ENCODE measurements at places on chromosomes 3 and 15.

GRCh38 chr15:90261811-90262210 is 3.7 kb upstream of the NGRN start:
- no peak for DNase-seq

- no peak for DNase-seq
Observed at GRCh38 chr15:89614164-89614563, 38.9 kb downstream of the TICRR start.

- no peak for DNase-seq
Observed at GRCh38 chr3:64444490-64445108, 219.3 kb upstream of the PRICKLE2 start.

- DNase-seq: no peak
Observed at GRCh38 chr3:142861926-142862325, 27.0 kb downstream of the PCOLCE2 start.

- DNase-seq: no peak
Observed at GRCh38 chr15:25679492-25679891, 183.6 kb downstream of the ATP10A start.

- peak; percentile 74 for DNase-seq
Observed at GRCh38 chr15:63487076-63487757, 17.2 kb upstream of the USP3 start.

DNA sequence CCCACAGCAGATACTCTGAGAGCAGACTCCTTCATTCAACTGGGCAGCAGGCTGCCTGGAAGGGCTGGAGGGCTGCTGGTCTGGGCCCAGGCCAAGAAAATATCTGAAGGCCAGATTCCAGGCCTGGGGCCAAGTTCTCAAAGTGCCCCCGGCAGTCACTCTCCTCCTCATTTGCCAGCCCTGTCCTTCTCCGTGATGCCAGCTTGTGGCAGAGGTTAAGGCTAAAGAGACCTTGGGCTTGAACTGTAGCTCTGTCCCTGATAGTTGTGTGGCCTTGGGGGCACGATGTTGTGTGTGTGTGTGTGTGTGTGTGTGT is 39.0 kb downstream of the FAM3D start:
- no peak for DNase-seq

DNA sequence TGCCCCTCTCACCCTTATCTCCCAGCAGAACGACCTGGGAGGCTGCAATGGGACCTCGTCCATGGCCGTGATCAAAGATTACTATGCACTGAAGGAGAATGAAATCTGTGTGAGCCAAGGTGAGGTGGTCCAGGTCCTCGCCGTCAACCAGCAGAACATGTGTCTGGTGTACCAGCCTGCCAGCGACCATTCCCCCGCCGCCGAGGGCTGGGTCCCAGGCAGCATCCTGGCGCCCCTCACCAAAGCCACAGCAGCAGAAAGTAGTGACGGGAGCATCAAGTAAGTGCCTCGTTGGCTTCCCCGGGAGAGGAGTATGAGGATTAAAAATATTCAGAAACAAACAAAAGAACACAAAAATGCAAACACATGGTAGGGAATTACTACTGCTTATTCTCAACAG is 55.9 kb upstream of the UMPS start:
- DNase-seq: no peak

GRCh38 chr3:19074257-19074900 is 73.9 kb upstream of the KCNH8 start:
- DNase-seq: no peak

GRCh38 chr3:102449341-102449740 is 14.5 kb downstream of the ZPLD1 start:
- no peak for DNase-seq

DNA sequence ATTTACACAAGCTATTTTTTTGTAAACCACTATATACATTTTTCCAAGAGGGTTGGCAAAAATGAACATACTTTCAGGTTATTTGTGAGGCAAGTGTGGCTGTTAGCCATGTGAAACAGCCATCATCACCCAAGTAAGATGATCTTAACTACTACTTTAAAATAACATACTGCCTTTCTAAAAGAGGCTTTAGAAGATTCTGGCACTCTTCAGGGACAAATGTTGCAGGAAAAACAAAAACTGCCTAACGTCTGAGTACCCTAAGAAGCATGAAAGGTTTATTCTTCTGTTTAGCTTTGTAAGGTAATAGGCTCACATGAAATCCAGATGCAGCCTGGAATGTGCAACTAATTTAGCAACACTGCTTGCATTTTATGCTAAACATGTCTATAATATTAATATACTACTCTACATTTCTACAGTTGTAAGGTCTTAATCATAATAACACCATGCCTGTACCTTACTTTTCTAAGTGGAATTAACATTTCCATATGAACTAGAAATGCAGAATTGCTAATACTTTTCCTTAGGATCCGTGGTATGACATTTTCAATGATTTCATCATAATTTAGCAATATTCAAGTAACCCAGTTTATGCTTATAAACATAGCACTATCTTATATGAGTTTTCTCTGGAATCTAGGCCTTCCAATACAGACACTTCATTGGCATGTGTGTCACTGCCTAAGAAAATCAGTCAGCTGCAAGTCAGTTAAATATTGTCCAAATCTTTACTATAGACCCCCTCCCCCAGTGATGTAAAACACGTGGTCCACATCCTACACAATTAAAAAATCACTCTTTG is 4.5 kb upstream of the LSAMP start:
- DNase-seq: no peak

GRCh38 chr3:175913286-175913685 is 1054.2 kb downstream of the NAALADL2 start:
- DNase-seq: no peak

- no peak for DNase-seq
Observed at GRCh38 chr3:44076221-44076829, 165.4 kb upstream of the TOPAZ1 start.

GRCh38 chr15:81776976-81777375 is 268.8 kb downstream of the MEX3B start:
- no peak for DNase-seq

DNA sequence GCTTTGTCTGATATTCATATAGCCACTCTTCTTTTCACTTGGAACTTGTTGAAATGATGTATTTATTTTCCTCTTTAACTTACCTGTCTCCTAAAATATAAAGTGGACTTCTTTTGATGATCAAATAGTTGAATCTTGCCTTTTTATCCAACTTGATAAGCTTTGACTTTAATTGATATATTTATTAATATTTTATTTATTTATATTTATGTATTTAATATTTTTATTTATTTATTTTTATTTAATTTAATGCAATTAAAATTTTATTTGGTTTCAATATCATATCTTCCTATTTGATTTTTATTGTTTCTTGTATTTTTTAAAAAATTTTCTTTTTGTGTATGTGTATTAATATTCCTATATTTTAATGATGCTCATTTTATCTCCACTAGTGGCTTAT is 555.1 kb upstream of the EPHA6 start:
- no peak for DNase-seq

DNA sequence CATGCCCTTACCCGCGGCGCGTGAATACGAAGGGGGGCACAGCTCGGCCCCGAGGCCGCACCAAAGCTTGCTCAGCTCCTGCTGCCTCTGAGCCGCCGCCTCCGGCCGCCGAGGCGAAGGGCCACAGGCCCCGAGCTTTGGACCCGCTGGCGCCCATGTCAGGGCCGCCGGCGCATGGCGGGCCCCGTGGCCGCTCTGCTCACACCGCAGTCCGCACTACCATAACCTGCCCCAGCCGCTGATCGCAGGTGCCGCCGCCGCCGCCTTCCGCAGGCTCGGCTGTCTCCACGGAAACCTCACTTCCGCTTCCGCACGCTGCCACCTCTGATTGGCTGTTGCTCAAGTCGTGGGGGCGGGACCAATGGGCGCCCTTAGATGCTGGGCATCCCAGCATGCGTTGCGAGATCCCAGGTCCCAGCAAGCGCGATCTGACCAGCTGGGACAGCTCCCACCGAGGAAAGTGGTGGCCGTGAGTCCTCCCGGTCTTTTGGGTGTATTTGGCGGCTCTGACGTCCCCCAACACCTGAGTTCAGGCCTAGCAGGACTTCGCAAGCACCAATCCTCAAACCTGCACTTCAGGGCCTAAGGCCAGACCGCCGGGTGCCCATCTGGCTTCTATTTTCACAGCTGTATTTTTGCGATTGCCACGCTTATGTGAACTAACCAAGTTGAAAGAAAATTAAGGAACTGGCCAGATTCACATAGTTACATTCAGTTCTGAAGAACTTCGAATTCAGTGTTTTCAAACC is at the start of gene TUSC2:
TSS of gene TUSC2 (minus strand) at position 281 of the 749 bp plus-strand sequence. CDS start at position 157, 124 bp downstream.
- peak; percentile 83 for DNase-seq

DNA sequence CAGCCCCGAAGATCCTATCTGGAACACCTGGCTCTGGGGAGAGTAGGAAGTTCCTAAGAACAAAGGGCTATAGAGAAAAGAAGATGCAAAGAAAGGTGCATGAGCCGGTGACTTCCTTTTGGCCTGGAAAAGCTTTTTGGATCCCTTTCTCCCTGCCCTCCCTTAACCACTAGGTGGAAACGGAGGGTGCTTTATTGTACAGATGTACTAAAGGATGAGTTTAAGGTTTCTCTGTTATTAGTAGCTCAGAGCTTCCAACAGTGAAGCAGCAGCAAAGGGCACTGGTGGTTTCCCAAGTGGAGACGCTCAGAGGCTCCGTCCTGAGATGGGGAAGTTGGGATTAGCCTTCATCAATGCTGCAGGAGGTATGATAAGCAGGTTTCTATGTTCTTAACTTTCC is 5.9 kb upstream of the ADGRG7 start:
- DNase-seq: no peak

GRCh38 chr3:37918627-37919026 is 56.9 kb downstream of the CTDSPL start:
- DNase-seq: no peak

GRCh38 chr3:164679245-164679644 is 399.1 kb downstream of the SI start:
- no peak for DNase-seq

DNA sequence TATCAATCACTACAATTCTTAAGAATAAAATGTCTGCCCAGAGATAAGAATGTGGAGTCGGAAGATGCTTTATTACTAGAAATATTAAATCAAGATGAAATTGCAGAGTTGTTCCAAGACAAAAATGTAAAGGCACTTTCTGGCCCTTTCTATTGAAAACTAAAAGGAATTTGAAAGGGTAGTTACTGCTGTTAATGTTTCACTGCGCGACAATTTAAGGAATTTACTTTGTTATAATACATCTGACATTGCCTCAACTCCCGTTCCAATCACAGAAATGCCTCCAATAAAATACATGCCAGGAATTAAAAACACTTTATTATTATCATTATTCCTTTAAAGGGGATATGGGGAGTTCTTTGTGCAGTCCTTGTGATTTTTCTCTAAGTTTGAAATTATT is 26.4 kb downstream of the RSL24D1 start:
- DNase-seq: no peak

DNA sequence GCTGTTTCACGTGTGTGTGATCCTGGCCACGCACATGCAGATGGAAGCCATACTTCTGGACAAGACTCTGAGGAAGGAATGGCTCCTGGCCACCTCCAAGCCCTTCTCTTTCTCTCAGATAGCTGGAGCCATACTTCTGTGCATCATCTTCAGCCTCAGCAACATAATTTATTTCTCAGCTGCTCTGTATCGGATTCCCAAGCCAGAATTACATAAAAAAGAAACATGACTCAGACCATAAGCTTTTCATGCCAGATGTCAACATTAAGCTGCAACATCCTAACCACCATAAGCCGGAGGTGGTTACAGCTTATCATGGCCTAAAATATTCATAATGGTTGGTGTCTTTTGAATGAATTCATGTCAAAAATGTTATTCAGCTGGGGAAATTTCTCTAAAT is 10.6 kb upstream of the KIF23 start:
- no peak for DNase-seq

DNA sequence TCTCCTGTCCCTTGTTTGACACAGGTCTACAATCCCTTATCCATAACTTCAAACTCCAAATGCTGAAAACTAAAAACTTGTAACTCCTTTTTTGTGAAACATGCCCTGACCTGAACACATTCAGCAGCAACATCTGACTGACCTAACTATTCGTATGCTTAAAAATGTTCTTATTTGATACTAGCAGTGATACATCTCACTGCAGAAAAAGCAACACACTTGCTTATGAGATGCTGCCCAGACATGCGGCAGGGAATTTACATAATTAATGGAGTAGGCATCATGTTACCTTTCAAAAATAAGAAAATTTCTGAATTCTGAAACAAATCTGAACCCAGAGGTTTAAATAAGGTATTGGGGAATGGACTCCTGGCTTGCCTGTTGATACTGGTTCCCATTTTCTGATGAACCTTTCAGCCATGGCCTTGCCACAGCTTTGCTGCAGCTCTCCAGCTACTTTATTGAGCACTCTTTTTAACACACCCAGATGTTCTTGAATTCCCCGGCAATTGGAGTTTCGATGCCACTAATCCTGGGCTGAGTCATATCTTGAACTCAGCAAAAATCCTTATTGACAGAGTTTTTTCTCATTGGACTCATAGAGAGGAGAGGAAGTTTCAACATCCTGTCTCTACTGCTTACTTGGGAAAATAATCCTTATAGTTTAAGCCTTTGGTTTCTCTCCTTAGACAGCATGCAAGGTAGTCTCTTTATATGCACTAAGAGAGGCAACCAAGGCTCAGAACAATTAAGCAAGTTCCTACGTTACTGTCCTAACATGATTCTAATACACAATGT is 296.6 kb upstream of the LMCD1 start:
- DNase-seq: no peak

DNA sequence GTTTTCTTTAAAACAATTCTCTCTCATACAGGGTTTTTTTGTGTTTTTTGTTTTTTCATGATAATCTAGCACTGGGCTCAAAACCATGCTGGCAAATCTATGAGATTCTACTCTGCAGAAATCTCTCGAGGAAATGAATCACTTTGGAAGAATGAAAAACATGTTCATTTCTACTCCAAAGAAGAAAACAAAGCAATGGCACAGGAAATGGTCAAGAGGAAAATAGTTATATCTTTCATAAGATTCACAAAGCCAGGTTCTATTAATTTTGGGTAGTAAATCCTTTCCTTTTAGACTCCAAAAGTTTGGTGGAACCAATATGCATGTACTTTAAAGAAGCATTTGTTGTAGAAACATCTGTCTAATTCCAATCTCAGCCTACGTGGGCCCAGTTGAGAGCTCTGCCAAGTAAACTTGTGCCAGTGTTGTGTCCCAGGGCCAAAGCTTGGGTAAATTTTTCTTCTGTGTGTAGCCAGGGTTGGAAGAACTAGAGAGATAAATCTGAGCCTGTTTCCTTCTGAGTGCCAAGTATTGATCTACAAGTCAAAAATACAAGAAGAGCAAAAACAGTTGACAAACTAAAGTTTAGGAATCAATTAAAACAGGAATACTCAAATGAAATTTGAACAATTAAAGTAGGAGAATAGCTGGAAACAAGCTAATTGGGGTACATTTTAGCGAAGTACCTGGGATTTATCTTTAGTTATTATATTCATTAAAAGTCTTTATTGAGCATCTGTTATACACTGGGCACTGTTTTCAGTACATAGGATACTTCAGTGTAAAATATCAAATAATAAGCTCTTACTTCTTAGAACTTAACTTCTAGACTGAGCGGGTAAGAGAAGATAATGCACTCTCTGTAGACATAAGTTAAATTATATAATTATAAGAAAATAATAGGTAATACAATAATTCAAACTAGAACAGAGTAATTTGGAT is 657.5 kb upstream of the NECTIN3 start:
- DNase-seq: no peak

- DNase-seq: no peak
Observed at GRCh38 chr3:109033000-109033660, 79.5 kb upstream of the GUCA1C start.
